ENCODE measurements at places on chromosomes 6 and 20.
A peak's percentile ranks its signal among the peaks of the same experiment; 100 is the strongest.

DNA sequence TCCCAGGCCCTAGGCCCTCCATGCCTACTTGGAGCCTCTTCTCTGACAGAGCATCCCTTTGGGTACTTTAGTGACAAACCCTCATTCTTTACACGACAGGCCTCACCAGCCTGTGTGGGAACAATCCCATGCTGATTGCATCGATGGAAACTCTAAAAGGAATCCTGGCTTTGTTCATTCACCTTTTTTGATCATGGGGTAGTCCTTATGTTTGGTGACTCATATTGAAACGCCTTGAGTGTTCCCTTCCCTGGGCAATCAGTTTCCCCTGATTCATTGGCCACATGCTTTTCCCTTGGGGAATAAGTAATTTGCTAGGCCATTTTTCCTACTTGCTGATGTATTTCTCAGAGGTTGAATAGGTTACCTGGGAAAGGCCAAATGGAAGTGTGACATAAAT is 14.7 kb upstream of the TNFAIP3 start:
- no peak for DNase-seq

DNA sequence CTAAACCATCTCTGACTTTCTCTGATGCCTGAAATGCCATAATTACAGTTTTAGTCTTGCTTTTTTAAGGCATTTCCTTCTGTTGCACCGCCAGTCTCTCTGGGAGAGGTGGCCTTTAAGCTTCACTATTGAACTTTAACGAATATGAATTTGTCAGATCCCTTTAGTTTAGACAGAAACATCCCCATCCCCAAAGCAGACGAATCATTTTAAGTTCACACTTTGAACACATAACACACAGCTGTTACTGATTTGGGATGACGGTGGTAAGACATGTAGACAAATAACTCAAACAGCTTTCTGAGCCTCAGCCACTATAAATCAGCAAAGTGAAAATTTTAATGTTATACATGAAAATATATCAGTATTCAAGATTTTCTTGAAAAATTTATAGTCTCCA is 7.2 kb upstream of the IPCEF1 start:
- no peak for DNase-seq

DNA sequence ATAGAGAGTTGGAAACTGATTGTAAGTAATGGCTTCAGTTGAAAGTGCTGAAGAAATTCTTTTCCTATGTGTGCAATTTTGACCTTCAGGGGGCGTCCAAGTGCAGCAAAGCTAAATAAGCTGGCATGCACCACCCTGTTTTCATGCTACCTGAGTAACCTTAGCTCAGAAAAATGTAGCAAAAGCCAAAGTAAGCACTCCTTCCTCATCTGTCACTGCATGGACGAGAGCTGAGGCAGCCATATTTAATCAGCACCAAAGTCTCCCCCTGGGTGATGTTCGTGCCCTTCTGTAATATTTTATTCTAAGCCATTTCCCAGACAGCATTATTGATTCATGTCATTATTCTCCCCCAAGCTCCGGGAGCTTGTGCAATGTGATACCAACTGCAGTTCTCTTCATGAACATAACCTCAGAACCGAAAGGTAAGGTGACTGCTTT is 123.1 kb downstream of the RPS12 start:
- DNase-seq: no peak

- peak; percentile 75 for DNase-seq
Observed at GRCh38 chr6:70371454-70372105, 41.7 kb upstream of the FAM135A start.

GRCh38 chr6:88321306-88321705 is 155.2 kb upstream of the CNR1 start:
- DNase-seq: no peak

DNA sequence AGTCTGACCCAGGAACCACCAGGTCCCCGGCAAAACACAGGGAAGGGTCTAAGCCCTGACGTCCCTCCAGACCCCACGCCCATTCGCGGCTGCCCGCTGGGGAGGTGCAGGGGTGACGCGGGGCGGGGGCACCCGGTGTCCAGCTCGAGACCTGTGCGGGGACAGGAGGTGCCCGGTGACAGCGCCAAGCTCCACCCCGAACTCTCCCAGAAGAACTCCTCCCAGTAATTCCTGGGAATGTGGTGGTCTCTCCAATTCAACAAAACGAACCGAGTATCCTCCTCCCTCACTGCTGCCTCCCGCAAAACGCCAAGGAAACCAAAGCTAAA is 164.1 kb upstream of the PDE10A start:
- no peak for DNase-seq

DNA sequence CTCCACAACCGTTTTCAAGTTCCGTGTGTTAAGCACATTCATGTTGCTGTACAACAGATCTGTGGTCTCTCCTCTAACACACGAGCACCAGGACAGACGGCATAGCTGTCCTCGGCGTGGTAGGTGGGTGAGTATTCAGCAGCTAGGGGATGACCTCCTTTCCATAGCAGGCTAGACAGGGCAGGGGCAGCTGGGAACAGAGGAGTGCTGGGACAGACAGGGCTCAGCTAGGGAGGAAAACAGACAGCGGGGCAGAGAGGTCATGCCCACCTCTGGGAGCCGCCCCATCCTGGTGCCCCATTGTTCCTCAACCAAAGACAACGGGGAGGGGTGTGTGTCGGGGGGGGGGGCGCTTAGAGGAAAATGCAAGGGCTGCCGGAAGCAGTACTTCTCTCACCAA is 271.5 kb upstream of the FOXQ1 start:
- no peak for DNase-seq

GRCh38 chr20:6966721-6967120 is 199.2 kb downstream of the BMP2 start:
- no peak for DNase-seq

DNA sequence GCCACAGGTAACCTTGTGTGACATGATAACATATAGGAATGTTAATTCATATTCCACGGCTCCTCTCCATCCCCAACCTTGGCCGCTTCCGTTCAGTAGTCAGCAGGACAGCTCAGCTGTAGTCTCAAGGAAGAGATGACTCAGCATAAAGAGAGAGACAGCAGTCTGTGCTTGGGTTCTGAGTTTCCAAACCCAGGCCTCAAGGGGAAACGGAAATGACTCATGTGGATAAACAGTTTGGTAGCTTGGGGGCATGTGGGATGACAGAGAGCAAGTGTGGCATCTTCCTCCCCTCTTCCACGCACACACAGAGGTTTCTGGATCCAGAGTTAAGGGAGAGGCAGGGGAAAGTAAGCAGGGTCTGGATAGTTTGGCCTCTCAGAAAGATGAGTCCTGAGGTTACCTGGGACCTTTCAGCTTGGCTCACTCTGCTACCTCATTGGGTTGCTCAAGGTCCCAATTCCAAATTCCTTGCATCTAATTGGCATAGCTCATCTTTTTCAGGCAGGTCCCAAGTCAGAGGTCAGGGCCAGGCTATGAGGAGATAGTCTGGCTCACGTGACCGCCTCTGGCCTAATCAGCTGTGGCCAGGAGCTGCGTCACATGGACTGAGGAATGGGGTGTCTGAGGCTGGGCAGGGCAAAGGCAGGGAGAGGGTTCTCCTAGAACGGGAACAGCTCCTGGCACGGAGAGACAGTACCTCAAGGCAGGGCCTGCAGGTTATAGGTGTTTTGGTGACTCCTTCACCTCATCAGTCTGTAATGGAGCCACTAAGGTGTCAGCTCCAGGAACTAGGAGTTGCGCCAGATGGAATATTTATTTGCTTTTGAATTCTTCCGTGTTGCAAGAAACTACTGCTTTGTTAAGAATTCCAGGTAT is 36.5 kb upstream of the MLN start:
- peak; percentile 96 for DNase-seq

Data from amniotic stem cell (primary cell).